T47D (cell line): ENCODE measurements at places on chromosomes 12 and 14.

DNA sequence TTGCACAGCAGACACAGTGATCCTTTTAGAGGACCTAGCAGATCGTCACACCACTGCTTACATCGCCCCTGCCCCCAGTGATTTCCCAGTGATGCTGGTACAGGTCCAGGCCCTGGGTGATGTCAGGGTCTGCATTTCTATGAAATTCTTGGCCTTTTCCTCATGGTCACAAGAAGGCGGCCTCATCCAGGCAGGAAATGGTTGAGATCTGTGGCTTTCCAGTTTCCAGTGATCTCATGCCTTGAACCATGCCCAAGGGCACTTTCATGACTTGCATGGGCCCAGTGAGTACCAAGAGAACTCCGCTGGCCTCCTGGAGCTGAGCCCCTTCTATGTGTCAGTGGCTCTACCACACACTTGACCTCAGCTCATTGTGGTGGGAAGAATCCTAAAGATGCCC is 41.9 kb upstream of the BDKRB2 start:
- no peak for DNase-seq

- no peak for DNase-seq
Observed at GRCh38 chr12:26786491-26786864, 46.5 kb downstream of the ITPR2 start.

GRCh38 chr14:20179880-20180279 is 10.8 kb upstream of the OR11G2 start:
- no peak for DNase-seq

DNA sequence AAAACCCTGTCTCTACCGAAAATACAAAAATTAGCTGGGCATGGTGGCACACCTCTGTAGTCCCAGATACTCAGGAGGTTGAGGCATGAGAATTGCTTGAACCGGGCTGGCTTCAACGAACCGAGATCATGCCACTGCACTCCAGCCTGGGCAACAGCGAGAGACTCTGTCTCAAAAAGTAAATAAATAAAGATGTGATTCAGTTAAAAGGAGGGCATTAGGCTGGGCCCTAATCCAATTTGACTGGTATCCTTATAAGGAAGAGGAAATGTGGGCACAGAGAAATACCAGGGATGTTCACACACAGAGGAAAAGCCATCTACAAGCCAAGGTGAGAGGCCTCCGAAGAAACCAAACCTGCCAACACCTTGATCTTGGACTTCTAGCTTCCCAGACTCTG is 10.1 kb upstream of the DCAF4 start:
- no peak for DNase-seq

GRCh38 chr12:67388331-67389138 is 119.4 kb downstream of the CAND1 start:
- DNase-seq, result peak; percentile 15

DNA sequence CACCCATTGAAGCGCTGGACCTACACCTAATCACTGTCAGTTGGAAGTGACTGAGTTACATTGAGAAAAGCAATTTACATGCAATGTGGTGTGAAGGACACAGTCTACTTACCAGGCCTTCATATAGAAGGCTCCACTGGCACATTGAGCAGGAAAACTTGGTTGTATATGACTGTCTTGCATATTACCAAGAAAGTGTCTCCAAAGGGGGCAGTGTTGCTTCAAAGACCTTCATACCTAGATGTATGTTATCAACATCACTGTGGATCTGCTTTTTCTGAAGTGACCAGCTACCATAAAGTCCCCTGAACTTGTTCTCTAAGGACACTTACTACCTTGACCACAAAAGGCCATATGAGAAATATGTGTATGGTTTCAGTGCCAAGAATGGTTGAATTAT is 64.1 kb downstream of the NELL2 start:
- DNase-seq, result no peak

GRCh38 chr12:52632656-52633055 is 14.3 kb upstream of the KRT73 start:
- DNase-seq, result no peak

DNA sequence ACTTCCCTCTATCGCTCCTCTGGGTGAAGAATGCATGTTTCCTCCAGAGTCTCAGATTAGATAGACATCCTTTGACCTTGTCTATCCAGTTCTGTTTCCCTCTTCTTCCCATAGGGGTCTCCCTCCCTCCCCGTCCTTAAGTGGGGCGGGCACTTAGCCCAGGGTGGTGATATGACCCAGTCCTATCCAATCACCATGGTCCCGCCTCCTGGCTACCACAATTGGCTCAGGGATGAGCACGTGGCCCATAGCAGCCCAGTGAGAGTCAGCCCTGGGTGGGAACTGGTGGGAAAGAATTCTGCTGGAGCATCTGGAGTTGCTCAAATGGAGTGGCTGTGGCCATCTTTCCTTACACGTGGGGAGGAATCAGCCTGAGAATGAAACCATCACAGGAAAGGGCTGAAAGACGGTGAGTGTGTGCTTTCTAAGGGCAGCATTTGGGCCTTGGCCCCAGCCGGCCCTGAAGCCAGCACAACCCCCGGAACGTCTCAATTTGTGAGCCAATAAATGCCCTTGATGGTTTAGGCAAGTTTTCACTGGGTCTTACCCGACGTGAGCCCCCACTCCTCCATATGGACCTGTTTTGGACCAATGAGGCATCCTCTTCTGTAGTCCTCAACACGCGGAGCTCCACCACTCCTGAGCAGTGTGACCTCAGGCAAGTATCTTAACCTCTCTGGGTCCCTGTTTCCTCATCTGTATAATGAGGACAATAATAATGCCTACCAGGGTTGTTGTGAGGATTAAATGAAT is 14.4 kb upstream of the MLXIP start:
- DNase-seq, result peak; percentile 69

DNA sequence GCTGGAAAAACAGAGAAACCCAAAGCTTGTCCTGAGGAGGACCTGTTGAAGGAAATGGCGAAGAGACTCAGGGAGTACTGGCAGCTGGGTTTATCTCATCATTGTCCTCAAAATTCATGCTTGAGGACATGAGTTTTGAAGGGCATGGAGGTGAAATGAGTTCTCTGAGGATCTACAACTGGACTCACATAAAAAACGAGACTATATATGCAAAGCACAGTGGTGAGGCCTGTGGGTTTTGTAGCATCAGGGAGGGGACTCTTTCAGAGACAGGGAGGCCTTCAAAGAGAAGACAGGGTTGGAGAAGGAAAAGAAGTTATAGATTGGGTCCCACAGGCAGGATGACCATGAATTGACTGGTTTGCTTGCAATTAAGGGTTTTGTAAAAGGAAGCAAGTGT is 71.3 kb upstream of the SCN8A start:
- no peak for DNase-seq

DNA sequence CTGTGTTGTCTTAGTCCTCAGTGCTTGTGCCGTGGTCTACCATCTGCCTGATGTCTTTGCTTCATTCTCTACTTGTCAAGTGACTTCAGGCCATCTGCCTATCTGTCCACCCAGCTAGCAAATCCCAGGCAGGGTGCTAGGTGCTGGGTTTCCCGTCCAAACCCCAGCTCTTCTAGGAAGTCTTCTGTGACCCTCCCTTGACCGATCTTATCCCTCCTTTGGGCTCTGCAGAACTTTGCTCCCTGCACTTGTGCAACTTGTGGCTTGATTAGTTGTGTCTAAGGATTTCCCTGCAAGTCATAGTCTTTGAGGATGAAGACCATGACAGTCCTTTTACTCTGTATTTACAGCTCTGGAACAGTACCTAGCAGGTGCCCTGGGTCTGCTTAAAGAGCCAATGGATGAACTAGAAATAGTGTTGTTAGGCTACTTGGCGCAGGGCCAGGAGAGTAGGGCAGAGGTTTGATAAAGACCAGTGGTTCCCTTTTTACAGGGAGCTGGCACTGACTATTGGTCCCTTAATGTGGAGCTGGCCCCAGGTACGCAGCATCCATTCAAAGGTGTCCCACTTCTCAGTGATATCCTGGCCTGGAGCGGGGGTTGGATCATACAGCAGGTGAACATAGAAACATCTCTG is 60.1 kb downstream of the ADCK1 start:
- DNase-seq, result no peak

DNA sequence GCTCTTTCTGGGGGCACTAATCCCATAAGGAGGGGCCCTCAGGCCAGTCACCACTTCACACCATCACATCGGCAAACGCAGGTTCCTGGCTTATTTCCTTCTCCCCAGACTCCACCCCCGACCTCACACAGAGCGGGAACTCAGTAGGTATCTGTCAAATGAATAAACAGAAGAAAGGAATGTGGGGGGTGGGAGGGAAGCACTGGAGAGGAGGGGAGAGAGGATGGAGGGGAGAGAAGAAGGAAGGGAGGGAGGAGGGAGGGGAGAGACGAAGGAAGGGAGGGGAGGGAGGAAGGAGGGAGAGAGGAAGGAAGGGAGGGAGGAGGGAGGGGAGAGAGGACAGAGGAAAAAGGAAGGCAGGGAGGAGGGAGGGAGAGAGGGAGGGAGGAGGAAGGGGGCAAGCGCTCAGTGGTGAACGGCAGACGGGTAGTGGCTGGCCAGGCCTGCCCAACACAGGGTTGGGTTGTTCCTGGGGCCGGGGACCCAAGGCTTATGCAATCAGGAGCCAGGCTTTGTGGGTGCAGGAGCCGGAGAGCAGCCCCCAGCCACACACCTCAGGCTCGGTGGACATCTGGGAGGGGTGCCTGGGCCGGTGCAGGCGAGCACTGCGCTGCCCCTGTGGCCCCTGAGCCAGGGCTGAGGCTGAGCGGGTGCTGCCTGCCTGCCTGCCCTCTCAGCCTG is 52.6 kb upstream of the FBRSL1 start:
- peak; percentile 66 for DNase-seq

GRCh38 chr12:54042970-54043853 is 10.4 kb downstream of the HOXC5 start:
- no peak for DNase-seq

DNA sequence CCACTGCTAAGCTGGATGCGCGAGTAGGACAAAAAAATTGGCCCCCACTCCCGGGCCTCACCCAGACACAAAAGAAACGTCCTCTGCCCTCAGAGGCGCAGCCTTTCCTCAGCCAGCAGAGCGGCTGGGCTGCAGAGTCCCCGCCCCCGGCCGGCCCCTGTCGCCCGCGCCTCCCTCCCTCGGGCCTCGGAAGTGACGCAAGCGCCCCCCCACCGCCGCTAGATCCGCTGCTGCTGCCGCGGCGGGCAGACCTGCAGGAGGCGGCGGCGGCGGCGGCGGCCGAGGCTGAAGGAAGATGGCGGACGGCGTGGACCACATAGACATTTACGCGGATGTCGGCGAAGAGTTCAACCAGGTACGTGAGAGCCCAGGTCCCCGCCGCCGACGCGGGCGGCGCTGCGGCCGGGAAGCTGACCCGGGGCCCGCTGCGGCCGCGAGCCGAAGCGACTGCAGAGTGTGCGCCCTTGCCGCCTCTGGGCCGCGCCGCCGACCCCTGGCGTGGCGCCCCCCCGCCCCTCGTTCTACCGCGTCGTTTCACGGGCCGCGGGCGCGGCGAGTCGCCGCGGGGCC is at the start of gene CPSF6:
TSS of gene CPSF6 (plus strand) at position 218 of the 570 bp plus-strand sequence. CDS start at position 296, 78 bp downstream.
- DNase-seq, result peak; percentile 96

- no peak for DNase-seq
Observed at GRCh38 chr12:30661210-30661609, 34.5 kb downstream of the IPO8 start.
